ENCODE measurements at places on chromosomes 2 and 18.

DNA sequence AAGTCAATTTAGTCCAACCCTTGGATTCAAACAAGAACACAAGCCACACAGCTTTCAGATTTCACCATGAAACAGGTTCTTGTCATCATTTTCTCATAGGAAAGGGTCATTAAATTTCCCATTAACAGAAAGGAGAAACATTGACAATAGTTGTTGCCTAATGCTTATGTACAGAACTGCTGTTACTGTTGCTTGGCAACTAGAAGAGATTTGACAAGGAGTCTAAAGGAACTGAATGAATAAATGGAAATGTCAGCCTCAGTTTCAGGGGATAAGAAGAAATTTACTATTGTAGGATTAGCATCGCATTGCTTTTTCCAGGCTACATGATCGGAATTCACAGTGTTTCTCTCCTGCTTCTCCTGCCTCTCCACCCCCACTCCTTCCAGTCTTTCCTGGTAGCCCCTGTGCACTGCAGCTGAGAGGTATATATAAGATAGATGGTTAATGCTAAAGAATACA, 90.3 kb downstream of the SPATS2L start:
- DNase-seq = no peak

DNA sequence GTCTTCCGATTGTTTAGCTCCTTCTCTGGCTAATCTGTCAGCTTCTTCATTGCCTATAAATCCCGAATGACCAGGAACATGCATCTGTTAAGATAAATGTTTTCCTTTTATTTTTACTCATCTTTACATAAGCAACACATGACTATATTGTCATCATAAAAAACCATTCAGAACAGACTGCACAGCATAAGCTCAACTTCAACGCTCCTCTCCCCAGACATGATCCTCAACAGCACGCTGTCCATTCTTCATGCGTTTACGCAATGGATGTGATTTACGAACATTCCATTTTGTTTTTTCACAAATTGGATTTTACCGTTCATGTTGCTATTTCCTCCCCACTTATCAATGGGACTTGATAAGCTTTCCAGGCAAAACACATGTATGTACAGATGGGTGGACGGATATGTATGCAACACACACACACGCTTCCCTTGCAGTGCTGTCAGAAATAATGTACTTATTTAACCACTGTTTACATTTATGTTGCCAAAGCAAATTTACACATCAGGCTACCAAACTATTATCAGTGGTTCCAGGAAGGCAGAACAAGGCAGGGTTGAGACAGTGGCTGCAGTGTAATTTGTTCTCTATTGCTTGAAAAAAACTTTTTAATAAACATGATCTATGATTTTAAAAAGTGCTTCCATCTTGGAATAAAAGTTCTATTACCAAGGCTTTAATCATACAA, 12.2 kb downstream of the RNASEH1 start:
- no peak for DNase-seq

GRCh38 chr2:110788976-110789375, 56.6 kb downstream of the ACOXL start:
- DNase-seq = no peak

- DNase-seq = no peak
Measured at GRCh38 chr2:141692829-141693228, 438.0 kb downstream of the LRP1B start.

DNA sequence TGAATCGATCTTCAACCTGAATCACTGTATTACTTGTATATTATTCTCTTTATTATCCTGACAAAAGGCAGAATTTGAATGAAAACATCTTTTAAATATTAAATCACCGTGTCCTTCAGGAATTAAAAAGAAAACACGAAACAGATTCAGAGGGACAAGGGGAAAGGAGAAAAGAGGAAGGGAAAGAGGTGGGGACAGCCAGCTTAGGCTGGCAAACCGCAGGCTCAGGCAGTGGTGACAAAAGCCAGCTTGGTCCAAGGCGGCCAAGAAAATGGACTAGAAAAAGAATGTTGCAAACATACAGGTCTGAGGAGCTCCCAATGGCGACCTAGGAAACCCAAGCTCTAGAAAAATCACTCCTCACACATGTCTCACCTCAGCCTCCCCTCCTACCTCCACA, 6.8 kb downstream of the B4GALT6 start:
- no peak for DNase-seq

- no peak for DNase-seq
Measured at GRCh38 chr2:199460846-199461710, 3.3 kb upstream of the SATB2 start.

- DNase-seq = no peak
Measured at GRCh38 chr2:86292571-86293515, 44.6 kb downstream of the REEP1 start.
